Colonic mucosa (tissue), 4 donors: ENCODE measurements at places on chromosomes 4 and X. TPM values are rescaled to one million over a fixed set of nuclear protein-coding genes. Genes with fewer than 3 reads are reported as not detected.

The PARM1 gene
- total RNA-seq: 280 TPM

The HCCS gene
- total RNA-seq: 43.7 TPM

The GAGE12H gene
- total RNA-seq: not detected

The CPE gene
- total RNA-seq: 13.8 TPM

The SYAP1 gene
- 63.5 TPM for total RNA-seq

The KCNE5 gene
- not detected for total RNA-seq

The STATH gene
- not detected for total RNA-seq

The SMR3B gene
- not detected for total RNA-seq

The ARMCX4 gene
- 6.3 TPM for total RNA-seq

The ETNPPL gene
- not detected for total RNA-seq

The RASGEF1B gene
- total RNA-seq: 24.5 TPM

The AMBN gene
- total RNA-seq: not detected

GRCh38 chrX:37287741-37288444, 61.3 kb upstream of the PRRG1 start:
- DNase-seq: no peak

GRCh38 chrX:18877469-18877868, 106.4 kb downstream of the PHKA2 start:
- no peak for DNase-seq

- peak; percentile 68 for DNase-seq
Observed at GRCh38 chrX:86148024-86148511, at the start of gene DACH2. TSS of gene DACH2 (plus strand) at chrX:86148451.

DNA sequence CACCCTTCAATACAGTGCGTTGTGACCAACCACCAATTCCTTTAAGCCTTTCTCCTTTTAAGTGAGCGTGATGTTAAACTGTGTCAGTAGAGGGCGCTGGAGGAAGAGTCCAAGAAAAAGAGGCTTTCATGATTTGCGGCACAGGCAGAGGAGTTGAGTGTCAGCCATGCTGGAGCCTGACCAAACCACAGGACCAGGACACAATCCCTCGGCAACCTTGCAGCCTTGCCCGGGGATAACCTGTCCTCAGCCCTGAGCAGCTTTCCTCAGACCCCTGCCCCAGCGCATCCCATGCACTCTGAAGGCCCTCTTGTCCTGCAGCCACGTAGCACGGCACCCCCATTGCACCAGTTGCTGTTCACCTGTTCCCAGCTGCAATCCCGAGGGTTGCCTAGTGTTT, 53.5 kb upstream of the SMIM31 start:
- peak; percentile 23 for DNase-seq

DNA sequence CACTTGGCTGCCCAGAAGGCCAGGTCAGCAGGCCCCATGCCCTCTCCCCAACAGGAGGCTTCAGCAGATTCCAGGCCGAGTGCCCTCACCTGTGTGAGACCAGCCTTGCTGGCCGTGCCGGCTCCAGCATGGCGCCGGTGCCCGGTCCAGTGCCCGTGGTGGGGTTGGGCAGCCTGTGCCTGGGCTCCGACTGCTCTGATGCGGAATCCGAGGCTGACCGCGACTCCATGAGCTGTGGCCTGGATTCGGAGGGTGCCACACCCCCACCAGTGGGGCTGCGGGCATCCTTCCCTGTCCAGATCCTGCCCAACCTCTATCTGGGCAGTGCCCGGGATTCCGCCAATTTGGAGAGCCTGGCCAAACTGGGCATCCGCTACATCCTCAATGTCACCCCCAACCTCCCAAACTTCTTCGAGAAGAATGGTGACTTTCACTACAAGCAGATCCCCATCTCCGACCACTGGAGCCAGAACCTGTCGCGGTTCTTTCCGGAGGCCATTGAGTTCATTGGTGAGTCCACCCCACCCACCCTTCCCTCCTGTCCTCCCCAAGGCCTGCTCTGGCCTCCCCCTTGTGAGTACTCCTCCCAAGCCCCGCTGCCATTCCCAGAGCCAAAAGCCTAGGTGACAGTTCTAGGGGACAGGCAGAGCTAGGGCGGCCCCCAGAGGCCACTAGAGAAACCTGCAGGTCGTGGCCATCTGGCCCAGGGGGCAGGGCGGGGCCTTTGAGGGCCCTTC, 2.3 kb downstream of the DUSP9 start:
- DNase-seq: no peak

DNA sequence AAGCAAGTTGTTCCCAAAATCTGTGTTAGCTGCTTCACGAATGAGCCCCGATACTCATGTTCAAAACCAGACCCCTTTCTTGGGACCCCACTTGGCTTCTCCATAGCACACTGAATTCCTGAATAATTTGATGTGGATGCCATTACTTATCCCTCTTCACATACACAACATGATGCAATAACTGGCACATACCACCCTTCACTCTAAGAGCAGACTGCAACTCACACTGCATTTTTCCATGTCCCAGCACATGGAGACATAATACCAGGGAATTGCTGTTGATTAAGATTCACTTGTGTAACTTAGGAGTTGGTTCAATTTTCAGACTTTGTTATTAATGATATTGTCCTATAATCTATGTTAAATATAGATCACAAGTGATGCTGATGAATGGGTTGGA, 213.4 kb downstream of the MAML3 start:
- no peak for DNase-seq

DNA sequence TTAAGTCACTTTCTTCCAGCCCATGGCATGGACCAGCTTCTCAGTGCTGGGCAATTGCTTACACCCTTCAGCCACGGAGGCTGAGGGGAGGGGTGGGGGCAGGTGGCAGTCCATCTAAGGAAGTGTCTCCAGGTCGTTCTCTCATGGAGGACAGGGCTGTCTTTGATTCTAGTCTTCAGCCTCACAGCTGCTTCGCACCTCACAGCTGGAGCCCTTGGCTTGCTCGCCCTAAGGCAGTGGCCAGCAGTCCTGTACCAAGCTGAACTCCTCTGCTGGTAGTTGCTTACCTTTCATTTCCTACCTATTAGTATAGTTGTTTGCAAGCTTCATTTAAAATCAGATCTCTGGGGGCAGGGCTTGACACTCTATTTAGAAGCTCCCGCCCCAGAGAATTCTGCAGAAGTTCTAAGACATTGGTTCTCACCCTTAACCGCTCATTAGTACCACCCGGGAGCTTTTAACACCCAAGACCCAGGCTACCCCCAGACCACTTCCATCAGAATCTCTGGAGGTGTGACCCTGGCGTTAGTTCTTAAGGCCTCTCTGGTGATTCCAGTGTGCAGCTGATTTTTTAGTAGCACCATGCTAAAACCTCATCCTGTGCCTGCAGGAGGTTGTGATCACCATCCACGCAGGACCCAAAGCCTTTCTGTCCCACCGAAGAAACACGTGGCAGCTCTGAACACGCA, 386.8 kb downstream of the UNC5C start:
- DNase-seq: no peak

GRCh38 chrX:76987381-76987780, 459.8 kb upstream of the FGF16 start:
- DNase-seq: no peak

DNA sequence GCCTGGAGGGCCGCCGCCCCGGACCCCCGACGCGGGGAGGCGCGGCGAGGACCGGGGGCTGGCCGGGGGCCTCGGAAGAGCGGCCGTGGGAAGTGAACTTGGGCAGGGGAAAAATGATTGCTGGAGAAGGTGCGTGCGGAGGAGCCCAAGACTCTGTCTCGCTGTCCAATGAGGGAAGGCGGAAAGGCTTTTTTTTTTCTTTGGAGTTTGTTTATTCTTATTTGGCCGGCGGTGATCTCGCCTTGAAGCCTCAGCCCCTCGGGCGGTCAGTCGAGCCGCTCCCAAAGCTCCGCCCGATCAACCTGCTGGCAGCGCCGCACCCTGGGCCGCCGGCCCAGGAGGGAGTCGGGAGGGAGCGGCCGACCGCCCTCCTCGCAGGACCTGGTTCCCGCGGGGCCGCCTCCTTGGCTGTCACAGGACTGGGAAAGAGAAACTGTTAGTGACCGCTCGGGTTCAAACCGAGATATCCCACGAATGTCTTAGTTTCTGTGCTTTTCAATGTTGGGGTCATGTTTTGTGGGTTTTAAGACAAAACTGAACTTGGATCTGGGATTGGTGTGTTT, 2.5 kb downstream of the CPEB2 start:
- DNase-seq: peak; percentile 88

GRCh38 chr4:126784966-126785580, 847.7 kb upstream of the INTU start:
- no peak for DNase-seq

DNA sequence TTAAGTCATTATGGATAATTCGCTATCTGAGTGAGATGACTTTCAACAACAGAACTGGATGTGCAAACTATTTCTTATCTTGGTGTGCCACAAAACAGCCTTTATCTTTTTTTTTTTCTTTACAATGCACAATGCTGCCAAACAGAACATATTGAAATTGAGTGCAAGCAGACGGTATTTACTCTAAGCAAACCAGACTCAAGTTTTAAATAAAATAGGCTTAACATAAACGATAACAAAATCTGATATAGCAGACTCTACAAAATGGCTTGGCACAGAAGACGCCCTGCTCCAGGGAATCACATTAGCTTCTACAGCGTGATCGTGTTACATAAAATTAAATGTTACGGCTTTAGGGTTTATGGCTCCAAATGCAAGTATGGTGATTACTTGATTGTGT, 9.6 kb upstream of the STK32B start:
- no peak for DNase-seq

DNA sequence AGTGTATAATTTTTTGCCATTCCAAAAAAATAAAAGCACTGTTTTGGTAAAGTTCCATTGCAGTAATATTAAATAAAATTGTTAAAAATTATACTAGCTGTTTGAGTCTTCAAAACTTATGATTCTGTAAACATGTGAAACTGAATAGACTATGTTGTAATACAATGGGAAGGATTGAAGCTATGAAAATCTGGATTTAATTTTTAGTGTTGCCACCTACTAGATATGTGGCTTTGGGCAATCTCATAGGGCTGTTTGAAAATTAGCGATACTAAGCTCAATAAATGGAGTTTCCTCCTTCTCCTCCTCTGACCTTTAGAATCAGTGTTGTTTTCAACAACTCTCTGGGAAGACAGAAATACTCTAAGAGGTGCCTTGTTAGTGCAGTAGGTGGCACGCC, 4.5 kb downstream of the PGRMC2 start:
- no peak for DNase-seq

DNA sequence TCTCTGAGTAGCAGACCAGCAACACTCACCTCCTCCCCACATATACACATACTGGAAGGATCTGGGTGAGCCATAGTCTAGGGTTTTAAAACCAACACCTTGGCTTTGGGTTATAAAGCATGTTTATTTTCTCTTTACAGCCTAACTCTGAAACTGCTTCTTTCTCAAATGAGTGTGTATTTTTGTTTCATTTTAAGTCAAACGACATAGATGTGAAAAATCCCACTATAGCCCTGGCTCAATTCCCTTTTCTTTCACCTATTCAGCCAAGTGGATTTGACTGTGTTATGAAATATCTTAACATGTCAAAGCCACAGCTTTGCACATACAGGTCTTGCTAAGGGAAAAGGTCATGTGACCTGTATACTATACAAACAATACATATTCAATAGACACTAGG, 13.8 kb downstream of the NEXMIF start:
- DNase-seq: no peak

DNA sequence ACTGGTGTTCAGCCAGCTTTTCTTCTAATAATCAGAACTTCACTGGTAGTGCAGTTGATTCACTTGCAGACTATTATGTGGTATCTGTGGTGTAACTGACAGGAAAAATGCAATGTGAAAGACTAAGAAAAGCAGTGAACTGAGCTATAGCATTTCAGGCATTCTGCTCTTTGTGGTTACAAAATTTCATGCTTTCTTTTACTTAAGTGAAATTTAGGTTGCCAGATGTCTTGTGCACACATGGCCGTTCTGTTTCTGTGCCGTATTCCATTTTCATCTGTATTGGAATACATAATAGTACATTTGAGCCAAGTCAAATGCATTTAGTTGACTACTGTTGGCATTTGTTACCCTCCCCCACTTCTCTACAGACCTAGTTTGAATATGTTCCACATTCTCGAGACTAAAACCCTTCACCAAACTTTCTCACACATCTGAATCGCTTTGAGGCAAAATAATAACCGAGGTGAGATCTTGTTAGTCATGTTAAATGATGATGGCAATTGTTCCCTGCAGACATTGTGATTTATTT, 8.2 kb downstream of the RTL3 start:
- DNase-seq: no peak

- DNase-seq: peak; percentile 77
Observed at GRCh38 chrX:53440621-53441517, 6.7 kb upstream of the HSD17B10 start.

DNA sequence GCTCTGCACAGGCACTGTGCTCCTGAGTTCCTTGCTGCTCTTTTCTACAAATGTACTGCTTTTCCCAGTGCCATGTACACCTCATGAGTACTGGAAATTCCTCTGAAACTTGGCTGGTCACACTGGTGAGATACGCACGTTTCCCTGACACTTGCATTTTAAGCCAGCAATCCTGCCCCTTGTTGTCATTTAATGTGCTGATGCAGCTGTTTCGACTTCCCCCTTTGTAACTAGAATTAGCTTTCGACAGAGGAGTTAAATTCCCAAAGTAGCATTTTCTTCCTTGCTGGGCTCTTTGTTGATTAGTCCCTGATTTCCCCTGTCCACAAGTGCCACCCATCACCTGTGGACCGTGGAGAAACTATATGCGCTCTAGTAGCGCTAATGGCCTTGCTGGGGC, 77.5 kb downstream of the IQCM start:
- DNase-seq: no peak

DNA sequence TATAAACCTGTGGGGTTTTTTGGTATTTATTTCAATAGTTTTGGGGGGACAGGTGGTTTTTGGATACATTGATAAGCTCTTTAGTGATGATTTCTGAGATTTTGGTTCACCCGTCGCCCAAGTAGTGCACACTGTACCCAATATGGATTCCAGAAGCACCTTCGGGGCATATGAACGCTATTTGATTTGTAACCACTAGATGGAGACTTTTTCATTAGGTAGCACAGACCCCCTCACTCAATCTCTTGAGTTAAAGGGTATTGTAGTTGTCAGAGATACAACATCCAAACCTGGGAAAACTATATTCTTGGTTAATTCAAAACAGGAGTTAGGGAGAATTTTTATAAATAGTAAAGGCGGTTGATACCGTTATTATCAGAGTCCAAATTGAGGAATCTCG, 79.8 kb downstream of the SPANXN3 start:
- no peak for DNase-seq

DNA sequence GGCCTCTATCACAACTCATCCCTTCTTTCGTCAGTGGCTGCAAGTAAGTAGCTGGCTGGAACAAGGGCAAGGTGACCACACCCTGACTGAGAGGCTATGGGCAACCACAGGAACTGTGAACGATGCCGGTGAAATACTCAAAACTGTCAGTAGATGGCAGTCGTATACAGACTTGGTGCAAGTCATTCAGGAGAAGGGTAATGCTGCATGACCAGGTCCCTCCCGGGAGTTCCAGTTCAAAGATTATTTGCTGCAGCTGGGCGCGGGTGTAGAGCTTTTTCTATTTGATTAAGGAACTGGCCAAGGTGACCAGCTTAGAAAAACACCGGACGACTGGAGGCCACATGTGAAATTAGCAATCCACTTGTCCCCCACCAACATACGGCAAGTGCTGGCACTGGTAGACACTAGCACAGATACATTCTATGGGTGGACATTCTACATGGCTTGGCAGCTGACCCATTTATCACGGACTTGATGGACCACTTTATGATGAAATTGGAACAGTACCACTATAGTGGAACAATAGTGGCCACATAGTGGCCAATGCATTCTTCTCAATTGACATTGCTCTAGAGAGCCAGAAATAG, 726.6 kb downstream of the TRAM1L1 start:
- DNase-seq: peak; percentile 69

- DNase-seq: no peak
Observed at GRCh38 chr4:73750730-73751129, 10.4 kb downstream of the CXCL8 start.

GRCh38 chrX:13144927-13145655, 100.7 kb upstream of the FAM9C start:
- no peak for DNase-seq

GRCh38 chrX:149504226-149504914, 736 bp downstream of the IDS start:
- DNase-seq: no peak
